Naive B cell (primary cell): ENCODE measurements at places on chromosomes 13 and 19. TPM values are rescaled to one million over a fixed set of nuclear protein-coding genes. Genes with fewer than 3 reads are reported as not detected.

GRCh38 chr13:19782049-19782726 lies 557 bp downstream of the PSPC1 start:
- peak overlapping the region; percentile 97 for H3K27ac ChIP-seq
- H3K4me3 ChIP-seq, result peak overlapping the region; percentile 99
- peak; percentile 55 for DNase-seq
- peaks cover 10% of the 10 kb centered on the region for H3K4me1 ChIP-seq

GNG14 gene
- not detected for polyA plus RNA-seq

ZNF577 gene
- polyA plus RNA-seq, result 4.7 TPM

DNA sequence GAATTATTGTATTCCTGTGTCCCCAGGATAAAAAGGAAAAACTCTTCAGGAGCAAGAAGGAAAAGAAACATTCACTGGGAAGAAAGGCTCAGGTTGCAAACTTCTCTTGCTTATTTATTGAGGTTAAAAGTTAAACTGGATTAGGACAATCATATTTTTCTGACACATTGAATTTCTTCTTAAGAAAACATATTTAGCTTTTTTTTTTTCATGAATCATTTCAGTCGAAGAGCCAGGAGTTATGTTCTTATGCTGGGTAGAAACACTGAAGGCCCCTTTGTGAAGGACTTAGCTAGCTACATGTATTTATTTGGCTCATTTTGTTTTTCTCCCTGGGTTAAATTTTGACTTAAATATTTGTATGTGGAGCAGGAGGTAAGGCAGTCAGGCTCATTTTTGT lies 434.0 kb downstream of the KLF5 start:
- H3K27me3 ChIP-seq, result no peaks in the 10 kb centered on the region
- no peaks in the 10 kb centered on the region for H3K36me3 ChIP-seq
- H3K4me3 ChIP-seq, result no peak overlapping the region
- H3K4me1 ChIP-seq, result no peaks in the 10 kb centered on the region
- no peak for DNase-seq
- no peak overlapping the region for H3K27ac ChIP-seq

GRCh38 chr19:57053401-57053800 lies 66.4 kb upstream of the USP29 start:
- DNase-seq, result no peak
- no peak overlapping the region for H3K27ac ChIP-seq
- no peaks in the 10 kb centered on the region for H3K4me1 ChIP-seq
- no peaks in the 10 kb centered on the region for H3K27me3 ChIP-seq
- H3K4me3 ChIP-seq, result no peak overlapping the region

NTF4 gene
- polyA plus RNA-seq, result not detected

DNA sequence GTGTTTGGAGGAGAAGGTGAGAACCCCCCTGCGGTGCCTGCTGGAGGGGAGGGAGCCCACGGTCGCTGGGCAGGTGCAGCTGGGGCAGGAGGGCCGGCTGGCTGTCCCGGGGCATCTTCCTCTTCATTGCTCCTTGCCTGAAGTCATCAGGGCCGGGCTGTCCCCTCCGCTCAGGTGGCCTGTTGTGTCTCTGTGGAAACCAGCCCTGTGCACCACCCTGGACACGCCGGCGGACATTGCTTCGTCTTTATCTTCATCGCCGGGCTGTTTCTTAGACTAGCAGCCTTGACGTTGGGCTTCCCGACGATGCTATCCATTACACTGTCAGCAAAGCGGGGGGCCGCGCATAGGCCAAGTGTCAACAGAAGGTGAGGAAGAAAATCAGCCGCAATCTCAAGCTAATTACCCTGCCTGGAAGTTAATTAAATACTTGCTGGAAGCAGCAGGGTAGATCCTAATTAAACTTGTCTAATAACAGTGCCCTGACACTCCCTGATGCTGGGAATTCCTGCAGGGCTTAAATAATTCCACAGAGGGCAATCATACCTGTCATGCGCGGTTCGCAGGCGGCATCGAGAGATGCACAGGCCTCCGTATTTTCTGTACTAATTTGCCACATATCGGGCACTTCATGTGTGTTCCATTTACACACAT lies 111.4 kb upstream of the SOX1 start:
- no peak overlapping the region for H3K4me3 ChIP-seq
- H3K36me3 ChIP-seq, result no peaks in the 10 kb centered on the region
- no peaks in the 10 kb centered on the region for H3K4me1 ChIP-seq
- H3K27ac ChIP-seq, result no peak overlapping the region
- DNase-seq, result no peak
- H3K27me3 ChIP-seq, result no peaks in the 10 kb centered on the region

GRCh38 chr13:74730556-74731331 lies 596.5 kb upstream of the KLF12 start:
- no peak overlapping the region for H3K4me3 ChIP-seq
- H3K27me3 ChIP-seq, result no peaks in the 10 kb centered on the region
- H3K4me1 ChIP-seq, result no peaks in the 10 kb centered on the region
- DNase-seq, result no peak
- H3K36me3 ChIP-seq, result no peaks in the 10 kb centered on the region

GRCh38 chr13:99525967-99526366 lies 24.7 kb downstream of the TM9SF2 start:
- H3K27ac ChIP-seq, result peak overlapping the region; percentile 84
- no peak for DNase-seq
- peaks cover 32% of the 10 kb centered on the region for H3K4me1 ChIP-seq
- no peak overlapping the region for H3K4me3 ChIP-seq
- H3K27me3 ChIP-seq, result no peaks in the 10 kb centered on the region

HIPK4 gene
- polyA plus RNA-seq, result not detected

DNA sequence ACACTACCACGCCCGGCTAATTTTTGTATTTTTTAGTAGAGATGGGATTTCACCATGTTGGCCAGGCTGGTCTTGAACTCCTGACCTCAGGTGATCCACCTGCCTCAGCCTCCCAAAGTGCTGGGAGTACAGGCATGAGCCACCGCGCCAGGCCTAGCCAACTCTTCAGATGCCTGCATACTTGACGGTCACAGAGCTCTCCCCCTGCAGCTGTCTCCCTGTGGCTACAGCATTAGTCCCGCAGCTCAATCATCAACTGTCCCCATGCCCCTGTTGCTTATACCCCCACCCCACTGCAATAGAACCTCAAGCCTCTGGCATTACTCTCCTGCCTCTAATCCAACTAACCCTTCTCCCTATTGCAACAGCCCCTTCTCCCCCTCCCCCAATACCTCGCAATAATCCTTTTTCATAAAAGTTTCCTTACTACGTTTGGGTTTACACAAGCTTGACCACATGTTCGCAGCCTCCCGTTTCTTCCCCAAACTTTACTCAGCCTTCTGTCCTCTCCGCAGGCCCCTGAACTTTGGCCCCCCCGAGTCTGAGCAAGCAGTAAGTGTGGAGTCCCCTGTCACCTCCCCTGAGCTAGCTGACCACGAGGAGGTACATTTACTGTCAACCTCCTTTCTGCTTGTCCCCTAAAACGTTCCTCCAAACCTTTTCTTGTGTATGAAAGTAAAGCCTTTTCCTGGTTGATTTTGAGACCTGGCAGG lies 1.7 kb downstream of the ZNF77 start:
- H3K4me1 ChIP-seq, result peaks cover 31% of the 10 kb centered on the region
- no peak overlapping the region for H3K27ac ChIP-seq
- H3K27me3 ChIP-seq, result no peaks in the 10 kb centered on the region
- no peaks in the 10 kb centered on the region for H3K36me3 ChIP-seq
- DNase-seq, result no peak
- H3K4me3 ChIP-seq, result peak overlapping the region; percentile 87

GRCh38 chr19:28301463-28301862 lies 911.5 kb downstream of the UQCRFS1 start:
- no peaks in the 10 kb centered on the region for H3K27me3 ChIP-seq
- H3K27ac ChIP-seq, result no peak overlapping the region
- no peaks in the 10 kb centered on the region for H3K36me3 ChIP-seq
- H3K4me1 ChIP-seq, result no peaks in the 10 kb centered on the region

- peak overlapping the region; percentile 34 for H3K27ac ChIP-seq
- H3K4me3 ChIP-seq, result peak overlapping the region; percentile 74
- no peaks in the 10 kb centered on the region for H3K36me3 ChIP-seq
- no peaks in the 10 kb centered on the region for H3K27me3 ChIP-seq
Measured at GRCh38 chr13:30418717-30419459, 3.4 kb upstream of the UBE2L5 start.

ONECUT3 gene
- not detected for polyA plus RNA-seq

DNA sequence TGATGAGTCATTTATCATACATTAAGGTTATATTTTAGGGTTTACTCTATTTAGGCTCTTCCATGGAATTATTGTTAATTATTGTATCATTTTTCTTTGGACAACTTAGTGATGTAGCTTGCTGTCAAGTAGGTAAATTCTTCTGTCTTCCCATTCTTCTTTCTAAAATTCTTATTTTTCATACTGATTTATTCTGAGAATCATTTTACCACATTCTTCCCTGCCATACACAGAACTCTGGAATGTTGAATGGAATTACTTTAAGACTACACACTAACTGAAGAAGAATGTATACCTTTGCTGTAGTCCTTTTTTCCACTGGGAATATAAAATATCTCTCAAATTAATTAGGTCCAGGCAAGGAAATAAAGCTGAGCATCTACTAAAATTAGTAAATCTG lies 24.5 kb upstream of the SLC7A1 start:
- no peaks in the 10 kb centered on the region for H3K4me1 ChIP-seq
- H3K36me3 ChIP-seq, result no peaks in the 10 kb centered on the region
- H3K27ac ChIP-seq, result no peak overlapping the region
- peaks cover 61% of the 10 kb centered on the region for H3K27me3 ChIP-seq

RASL11A gene
- polyA plus RNA-seq, result 10.9 TPM

DNA sequence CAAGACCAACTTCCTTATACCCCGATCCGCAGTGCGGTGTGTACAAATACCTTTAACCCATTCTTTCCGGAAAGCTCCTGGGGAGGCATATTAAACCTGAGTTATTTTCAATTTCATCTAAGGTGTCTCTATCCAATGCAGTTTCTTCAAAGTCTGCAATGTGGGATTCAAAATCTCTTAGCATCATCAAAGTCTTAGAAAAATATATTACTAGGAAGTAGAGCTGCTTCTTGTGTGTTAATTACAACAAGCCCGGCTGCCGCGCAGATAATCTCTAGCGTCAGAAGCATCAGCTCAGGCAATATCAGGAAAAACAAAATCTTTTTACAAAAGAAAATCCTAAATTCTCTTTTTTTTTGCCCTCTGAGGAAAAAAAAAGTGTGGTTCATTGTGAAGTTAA lies 48.1 kb downstream of the ZNF536 start:
- H3K27ac ChIP-seq, result no peak overlapping the region
- no peaks in the 10 kb centered on the region for H3K4me1 ChIP-seq
- peaks cover 18% of the 10 kb centered on the region for H3K27me3 ChIP-seq
- H3K36me3 ChIP-seq, result no peaks in the 10 kb centered on the region
- DNase-seq, result no peak
- no peak overlapping the region for H3K4me3 ChIP-seq

APOE gene
- polyA plus RNA-seq, result not detected

NLRP7 gene
- not detected for polyA plus RNA-seq

IGFL2 gene
- polyA plus RNA-seq, result not detected

JAK3 gene
- 53.0 TPM for polyA plus RNA-seq

PSPN gene
- 0.56 TPM for polyA plus RNA-seq

DNA sequence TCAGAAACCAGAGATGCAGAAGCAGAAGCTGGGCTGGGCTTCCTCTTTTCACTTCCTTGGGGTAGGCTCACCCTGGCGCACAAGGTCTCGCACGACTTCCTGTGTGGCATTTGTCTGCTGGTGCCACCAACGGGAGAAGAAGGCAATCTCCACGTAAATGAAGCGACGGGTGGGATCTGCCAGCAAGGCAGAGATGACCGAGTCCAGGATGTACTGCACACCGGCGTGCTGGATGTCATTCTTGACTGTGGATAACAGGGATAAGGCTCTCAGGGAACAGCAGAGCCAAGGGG lies 1.3 kb downstream of the MAN2B1 start:
- peaks cover 2% of the 10 kb centered on the region for H3K36me3 ChIP-seq
- DNase-seq, result peak; percentile 89
- H3K4me1 ChIP-seq, result peaks cover 50% of the 10 kb centered on the region
- peak overlapping the region; percentile 99 for H3K4me3 ChIP-seq
- peak overlapping the region; percentile 100 for H3K27ac ChIP-seq

GRCh38 chr13:107185889-107186288 lies 618.0 kb upstream of the ARGLU1 start:
- H3K27me3 ChIP-seq, result no peaks in the 10 kb centered on the region
- DNase-seq, result no peak
- no peak overlapping the region for H3K27ac ChIP-seq
- H3K4me3 ChIP-seq, result no peak overlapping the region

DNA sequence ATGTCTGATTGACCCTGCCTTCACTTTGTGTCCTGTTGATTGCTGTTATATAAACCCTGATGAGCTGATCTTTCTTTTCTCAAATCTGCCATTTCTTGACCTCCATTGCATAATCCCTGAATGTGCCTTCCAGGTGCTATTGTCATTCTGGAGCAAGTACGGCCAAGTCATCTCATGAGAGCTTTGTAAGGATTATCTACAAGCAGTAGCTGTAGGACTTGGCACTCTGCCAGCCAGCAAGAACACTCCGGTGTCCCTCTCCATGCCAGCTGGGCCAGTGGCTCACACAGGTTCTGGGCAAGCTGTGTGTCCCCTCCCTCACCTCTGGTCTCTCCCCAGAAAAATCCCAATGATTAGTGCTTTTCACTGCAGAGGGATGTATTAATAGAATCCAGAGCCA lies 348.1 kb downstream of the FOXO1 start:
- no peaks in the 10 kb centered on the region for H3K27me3 ChIP-seq
- peaks cover 55% of the 10 kb centered on the region for H3K4me1 ChIP-seq
- H3K4me3 ChIP-seq, result no peak overlapping the region
- DNase-seq, result no peak
- H3K27ac ChIP-seq, result peak overlapping the region; percentile 43

GRCh38 chr19:19525611-19526380 lies 2.9 kb upstream of the YJEFN3 start:
- peaks cover 17% of the 10 kb centered on the region for H3K4me1 ChIP-seq
- no peak overlapping the region for H3K27ac ChIP-seq
- no peaks in the 10 kb centered on the region for H3K27me3 ChIP-seq
- H3K36me3 ChIP-seq, result peaks cover under 1% of the 10 kb centered on the region
- DNase-seq, result no peak

DNA sequence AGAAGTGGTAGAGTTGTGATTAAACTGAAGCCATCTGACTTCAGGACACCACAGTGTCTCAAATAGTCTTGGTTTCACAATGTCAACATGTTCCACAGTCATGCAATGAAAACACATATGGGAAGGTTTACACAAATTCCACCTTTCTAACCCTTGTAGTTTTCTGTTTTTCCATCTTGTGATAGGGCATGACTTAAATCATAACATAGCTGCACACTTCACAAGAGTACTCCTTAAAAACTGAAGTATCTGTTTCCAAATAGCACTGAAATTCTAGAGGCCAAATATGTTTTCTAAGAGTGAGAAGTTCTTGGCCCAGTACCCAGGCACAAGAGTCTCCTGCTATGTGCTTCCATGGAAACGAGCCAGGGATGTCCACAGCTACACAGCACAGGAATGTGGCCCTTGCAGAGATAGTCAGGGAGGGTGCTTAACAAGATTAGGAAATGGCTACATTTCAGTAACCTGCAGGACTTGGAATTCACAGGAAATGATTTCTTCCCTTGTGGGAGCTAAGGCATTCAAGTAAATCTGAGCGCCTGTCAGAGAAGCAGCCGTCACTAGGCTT lies 269.1 kb downstream of the NDFIP2 start:
- no peaks in the 10 kb centered on the region for H3K36me3 ChIP-seq
- no peak for DNase-seq
- peaks cover 7% of the 10 kb centered on the region for H3K27me3 ChIP-seq
- H3K4me1 ChIP-seq, result no peaks in the 10 kb centered on the region
